Activated CD4-positive, alpha-beta T cell treated with anti-CD3 and anti-CD28 coated beads, Interleukin-2, amount 10 ng/mL, durations not matched to agents 24 days and 14 days (primary cell): ENCODE measurements at places on chromosomes 6 and 20. TPM values are rescaled to one million over a fixed set of nuclear protein-coding genes. Genes with fewer than 3 reads are reported as not detected.

GRCh38 chr6:49915035-49915434 is 48.7 kb upstream of the CRISP1 start:
- H3K27ac ChIP-seq, result no peak overlapping the region
- no peak for DNase-seq
- no peak overlapping the region for H3K4me3 ChIP-seq
- H3K27me3 ChIP-seq, result no peaks in the 10 kb centered on the region
- no peaks in the 10 kb centered on the region for H3K36me3 ChIP-seq

DNA sequence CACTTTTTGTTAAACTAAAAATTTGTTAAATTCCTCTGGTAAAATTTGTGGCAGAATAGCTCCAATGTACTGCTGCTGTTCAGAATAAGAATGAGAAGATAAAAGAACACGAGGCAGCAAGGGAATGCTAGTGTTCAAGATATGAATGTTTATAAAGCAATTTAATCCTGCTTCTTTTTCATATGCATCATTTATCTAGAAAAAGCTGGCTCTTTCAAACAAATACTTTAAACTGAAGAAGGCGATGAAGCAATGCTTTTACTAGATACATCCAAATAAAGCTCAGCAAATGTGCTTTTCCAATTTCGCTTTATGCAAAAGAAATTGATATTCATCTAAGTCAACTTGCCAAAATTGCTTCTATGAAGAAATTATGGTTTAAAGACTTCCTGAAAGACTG is 66.5 kb downstream of the COL9A1 start:
- no peak overlapping the region for H3K27ac ChIP-seq
- no peak overlapping the region for H3K4me3 ChIP-seq
- peaks cover 5% of the 10 kb centered on the region for H3K27me3 ChIP-seq

GRCh38 chr20:51542571-51543421 is at the start of gene NFATC2:
NFATC2 (minus strand) TSS chr20:51542719; CDS start chr20:51542499, 220 bp downstream.
- DNase-seq, result peak; percentile 88
- peaks cover 28% of the 10 kb centered on the region for H3K27me3 ChIP-seq
- H3K27ac ChIP-seq, result peak within 1 kb of the TSS; percentile 100

The SFTA2 gene
- not detected in 2 replicates for total RNA-seq

The FNDC1 gene
- total RNA-seq, result not detected in 2 replicates

The TOX2 gene
- total RNA-seq, result 1.4 and 2.6 TPM in 2 replicates
